Fibroblast of skin of right biceps (primary cell): ENCODE measurements at places on chromosomes 1 and 21.
A peak's percentile ranks its signal among the peaks of the same experiment; 100 is the strongest.

DNA sequence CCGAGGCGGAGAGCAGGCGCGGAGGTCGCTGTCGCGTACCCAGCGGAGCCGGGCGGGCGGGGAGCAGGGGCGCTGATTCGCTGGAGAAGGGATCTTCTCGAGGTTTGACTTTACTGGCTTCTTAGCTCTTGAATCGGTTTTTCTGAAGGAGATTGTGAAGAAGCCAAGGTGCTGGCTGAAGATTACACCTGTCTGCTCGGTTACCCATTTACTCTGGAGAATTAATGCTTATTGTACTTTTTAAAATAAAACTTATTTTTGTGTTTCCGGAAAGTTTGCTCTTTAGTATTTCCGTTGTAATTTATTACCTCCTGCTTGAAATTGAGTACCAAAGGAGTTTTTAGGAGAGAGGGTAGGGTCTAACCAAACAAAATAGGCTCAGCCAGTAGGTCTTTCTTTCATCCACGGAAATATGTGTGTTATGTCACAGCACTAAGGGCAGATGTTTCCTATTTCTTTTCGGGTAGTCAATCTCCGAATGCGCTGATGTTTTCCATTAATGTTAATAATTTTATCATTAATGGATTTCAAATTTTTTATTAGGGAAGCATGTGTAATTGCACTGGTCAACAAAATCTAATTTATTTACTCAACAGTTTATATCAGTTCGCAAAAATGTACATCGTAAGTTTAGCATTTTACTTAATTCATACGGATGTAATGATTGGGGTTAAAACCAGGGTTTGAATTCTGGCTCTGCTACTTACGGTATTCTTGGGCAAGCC, 510 bp upstream of the GNG5 start:
- DNase-seq, result no peak

DNA sequence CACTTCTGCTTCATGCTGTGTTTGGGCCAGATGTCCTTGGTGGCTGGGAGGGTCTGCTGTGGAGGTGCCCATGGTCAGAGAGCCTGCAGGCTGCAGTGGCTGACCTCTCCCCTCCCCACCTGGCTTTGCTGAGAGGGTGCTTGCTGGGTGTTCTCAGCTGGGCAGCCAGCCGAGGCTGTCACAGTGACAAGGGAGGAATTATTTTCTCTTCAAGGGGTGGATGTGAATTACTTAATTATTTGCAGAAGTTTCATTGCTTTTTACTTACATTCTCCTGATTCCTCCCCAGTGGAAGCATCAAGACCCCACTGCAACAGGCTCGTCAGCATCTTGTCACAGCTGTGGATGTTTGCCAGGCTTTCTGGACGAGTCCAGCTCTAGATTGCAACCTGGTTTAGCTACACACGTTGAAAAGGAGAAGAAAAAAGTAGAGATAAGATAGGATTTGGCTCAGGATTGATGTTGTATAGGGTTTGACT, 70.3 kb downstream of the GALNT2 start:
- peak; percentile 71 for DNase-seq

DNA sequence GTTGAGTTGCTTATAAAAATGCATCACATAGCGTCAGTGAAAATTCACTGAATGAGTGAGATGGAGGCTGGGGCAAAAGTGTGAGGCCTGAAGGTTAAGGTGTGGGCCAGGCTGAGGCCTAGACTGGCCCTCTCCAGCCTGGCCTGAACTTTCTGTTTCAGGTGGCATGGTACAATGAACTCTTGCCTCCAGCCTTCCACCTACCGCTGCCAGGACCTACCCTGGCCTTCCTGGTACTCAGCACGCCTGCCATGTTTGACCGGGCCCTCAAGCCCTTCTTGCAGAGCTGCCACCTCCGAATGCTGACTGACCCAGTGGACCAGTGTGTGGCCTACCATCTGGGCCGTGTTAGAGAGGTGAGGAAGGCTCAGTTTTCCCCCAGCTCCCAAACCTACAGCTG, 7.1 kb downstream of the MMACHC start:
- DNase-seq, result no peak

DNA sequence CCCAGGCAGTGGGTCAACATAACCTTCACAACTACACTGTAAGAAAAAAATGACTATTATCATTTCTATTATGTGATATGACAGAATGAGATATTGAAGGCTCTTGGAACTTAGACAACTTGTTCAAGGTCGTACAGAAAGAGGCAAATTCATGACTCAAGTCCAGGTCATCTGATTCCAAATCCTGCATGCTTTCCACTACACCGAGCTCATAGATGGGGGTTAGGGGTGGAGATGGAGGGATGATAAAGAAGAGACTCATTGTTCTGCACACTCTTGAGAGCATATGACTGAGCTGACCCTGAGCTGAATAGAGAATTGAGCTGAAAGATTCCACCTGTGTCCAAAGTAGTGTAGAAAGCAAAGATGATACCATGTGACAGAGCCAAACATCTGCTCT, 2.8 kb downstream of the FCRL6 start:
- peak; percentile 56 for DNase-seq

- no peak for DNase-seq
These were observed 2.3 kb downstream of the FGR start for GRCh38 chr1:27632387-27633297.

DNA sequence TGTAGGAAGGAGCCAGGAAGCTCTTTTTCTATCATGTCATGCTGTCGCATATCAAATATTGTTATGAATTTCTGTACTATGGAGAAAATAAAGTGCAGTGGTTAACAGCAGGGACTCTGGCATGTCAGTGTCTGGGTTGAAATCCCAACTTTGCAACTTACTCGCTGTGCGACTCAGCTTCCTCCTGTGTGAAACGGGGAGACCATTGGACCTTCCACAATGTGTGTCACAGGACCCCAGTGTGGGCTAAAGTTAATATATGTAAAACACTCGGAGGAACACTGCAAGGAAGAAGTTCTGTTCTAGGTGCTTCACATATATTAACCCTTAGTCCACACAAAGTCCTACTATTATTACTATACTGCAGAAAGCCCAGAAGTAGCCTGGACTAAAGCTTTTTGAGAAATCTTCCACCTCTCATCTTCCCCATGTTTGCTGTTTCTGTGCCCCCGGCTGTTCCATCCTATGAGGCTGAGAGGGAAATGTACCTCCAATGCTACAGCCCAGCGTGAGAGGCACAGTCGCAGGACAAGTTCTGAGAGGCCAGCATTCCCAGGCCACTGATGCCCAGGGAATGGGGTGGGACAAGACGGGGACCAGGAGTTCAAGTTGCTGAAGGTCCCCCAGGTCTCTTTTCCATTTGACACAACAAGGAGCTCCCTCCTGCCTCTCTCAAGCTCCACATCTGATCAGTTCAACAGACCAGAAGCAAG, 1.9 kb downstream of the CHIT1 start:
- DNase-seq, result no peak

DNA sequence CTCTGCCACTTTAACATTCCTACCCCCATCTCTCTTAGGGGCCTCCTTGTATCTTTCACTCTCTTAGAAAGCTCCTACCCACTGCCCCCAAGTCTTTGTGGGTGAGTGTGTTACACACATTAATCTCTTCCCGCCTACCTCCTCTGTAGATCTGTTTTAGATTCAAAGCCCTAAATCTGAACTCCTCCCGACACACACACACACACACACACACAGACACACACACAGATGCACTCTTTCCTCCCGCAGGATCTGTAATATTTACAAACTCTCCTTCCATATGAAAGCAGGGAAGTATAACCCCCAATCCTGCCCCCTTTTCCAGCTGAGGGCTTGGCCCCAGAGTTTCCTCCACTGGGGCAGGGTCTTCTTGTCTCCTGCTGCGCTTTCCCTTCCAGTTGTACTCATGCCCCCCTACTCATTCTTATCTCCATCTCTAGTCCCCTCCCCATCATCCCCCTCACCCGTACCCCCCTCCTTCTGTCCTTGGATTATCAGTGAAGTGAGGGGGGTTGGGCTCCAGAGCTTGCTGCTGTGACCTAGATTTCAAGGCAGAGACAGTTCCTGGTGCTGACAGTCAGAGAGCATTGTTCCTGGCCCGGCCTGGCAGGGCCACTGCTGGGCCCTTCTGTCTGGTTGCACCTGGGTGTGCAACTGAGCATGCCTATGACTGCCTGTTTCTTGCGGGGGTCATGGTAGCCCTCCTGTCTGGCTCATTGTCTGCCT, 4.3 kb downstream of the PEA15 start:
- no peak for DNase-seq

DNA sequence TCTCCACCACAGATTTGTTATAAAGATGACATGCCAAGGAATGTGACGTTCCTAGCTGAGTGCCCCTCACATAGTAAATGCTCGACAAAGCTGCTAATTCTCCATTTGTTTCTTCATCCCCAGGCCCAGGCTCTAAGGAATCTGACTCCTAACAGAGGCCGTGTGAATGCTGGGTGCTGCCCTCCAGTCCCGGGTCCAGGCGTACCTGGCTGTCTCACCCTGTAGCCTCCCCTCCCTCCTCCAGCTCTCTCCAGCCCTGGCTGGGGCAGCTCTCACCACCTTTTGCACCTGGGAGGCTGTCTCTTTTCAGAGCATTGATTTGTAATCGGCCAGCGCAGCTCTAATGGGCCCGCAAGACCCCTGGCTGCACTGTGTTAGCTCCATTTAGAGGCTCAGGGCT, 11.2 kb upstream of the KLHDC7A start:
- no peak for DNase-seq

- peak; percentile 56 for DNase-seq
These were observed 3.3 kb downstream of the B3GALT2 start for GRCh38 chr1:193183019-193183627.

GRCh38 chr1:74010206-74010605, 187.8 kb downstream of the LRRIQ3 start:
- DNase-seq, result no peak

DNA sequence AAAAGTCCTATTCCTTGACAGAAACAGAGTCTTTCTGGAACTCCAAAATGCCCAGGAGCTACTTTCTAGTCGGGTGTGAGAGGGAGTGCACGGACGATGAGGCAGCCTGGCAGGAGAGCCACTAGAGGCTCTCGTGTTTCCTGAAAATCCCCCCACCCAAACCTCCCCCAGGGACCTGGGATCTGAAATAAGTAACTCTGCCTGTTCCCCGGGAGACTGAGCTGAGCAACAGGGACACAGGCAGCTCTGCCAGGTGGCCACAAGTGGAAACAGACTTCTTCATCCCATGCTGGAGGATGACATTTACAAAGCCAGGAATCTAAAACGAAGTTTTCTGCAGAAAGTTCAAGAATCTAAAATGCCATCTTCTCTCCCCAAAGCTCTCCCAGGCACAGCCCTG, 77.1 kb downstream of the ITPKB start:
- peak; percentile 25 for DNase-seq

- peak; percentile 63 for DNase-seq
These were observed 5.9 kb downstream of the ARHGEF10L start for GRCh38 chr1:17545356-17545755.

DNA sequence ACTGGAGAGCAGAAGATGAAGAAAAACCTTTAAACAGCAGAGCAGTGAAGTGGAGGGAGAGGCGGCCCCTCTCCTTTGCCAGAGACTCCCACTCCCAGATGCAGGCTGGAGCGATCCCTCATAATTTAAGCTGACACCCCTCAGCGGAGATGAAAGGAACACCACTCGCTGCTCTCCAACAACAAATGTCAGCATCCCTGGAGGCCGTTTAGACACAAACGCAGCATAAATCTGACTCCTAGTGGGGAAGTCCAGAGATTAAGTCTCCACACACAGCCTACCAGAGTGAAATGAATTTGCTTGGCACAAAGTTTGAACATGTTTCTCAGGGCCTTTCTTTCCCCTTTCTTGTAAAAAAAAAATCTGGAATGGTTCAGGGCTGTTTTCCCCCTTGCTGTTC, 137.8 kb downstream of the LMX1A start:
- DNase-seq, result no peak

DNA sequence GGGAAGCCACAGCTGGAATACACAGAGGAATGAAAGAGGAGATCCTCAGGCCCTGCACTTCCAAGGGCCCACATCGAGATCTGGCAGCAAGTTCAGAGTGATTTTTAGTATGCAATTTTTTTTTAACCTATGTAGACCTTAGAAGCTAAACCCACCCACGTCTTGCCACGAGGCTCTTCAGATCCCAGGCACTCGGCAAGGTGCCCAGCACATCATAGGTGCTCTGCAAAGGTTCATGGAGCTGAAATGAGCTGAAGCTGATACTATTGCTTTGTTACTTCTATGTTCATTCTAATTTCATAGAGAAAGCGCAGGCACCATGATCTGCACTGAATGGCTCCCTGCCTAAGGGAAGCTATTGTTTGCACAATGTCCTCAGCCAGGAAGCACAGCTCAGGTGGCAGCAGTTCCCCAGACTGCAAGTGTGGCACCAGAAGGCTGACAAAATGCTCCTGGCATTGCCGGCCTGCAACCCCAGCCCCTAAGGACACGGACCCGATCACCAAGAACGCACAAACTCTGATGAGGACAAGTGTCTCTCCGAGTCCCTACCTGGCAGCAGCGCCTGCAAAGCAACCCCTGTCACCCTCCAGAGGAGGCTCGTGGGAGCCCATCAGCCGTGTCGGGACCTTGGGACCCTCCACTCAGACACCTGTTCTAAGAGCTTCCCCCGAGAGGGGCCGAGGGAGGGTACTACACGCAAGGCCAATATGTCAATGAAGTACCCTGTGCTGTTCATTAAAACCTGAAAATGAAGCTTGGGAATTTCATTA, 264.2 kb downstream of the NPHP4 start:
- DNase-seq, result no peak

GRCh38 chr1:206782448-206782847, 10.2 kb upstream of the IL10 start:
- DNase-seq, result no peak

GRCh38 chr1:175731581-175731980, 11.8 kb downstream of the TNR start:
- no peak for DNase-seq

DNA sequence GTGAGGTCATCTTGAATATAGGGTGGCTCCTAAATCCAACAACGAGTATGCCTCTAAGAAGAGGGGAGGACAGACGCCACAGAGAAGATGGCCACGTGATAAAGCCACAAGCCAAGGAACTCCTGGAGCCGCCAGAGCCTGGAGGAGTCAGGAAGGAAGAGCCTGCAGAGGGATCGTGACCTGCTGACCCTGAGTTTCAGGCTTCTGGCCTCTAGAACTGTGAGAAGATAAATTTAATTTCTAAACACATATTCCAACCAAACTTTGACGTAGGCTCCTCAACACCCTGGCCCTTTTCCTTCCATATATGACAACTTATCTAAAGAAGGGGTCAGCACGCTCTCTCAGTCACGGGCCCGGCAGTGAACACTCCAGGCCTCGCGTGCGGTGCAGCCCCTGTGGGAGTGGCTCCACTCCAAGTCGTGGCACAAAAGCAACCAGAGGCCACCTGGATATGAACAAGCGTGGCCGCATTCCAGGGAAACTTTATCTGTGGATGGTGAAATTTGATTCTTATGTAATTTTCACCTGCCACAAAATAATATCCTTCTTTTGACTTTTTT, 138.6 kb upstream of the AJAP1 start:
- DNase-seq, result no peak

GRCh38 chr1:110638058-110638457, 31.9 kb upstream of the KCNA2 start:
- no peak for DNase-seq

- DNase-seq, result no peak
These were observed 37.5 kb upstream of the LAPTM5 start for GRCh38 chr1:30795026-30795425.
